NCI-H1436 treated with DMSO at 0.1 percent for 48 hours (cell line): ENCODE measurements at places on chromosomes 1 and 21.

DNA sequence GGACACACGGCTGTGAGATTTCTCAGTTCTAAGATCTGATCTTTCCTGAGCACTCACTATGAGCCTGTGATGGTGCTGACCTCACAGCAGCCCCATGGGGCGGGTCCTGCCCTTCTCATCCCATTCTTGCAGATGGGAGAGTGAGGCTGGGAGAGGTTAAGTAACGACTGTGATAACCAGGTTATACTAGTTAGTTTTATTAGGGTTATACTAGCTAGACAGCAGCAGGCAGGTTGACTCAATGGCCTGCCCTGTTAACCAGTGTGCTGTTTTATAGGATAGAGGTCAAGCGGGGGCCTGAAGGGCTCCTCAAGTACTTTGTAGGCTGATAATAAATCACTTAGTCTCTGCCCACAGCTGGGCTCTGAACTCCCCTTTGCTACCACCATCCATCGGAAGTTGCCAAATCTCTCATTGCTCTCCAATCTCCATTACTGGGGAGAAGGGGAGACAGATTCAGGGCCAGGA is 4.8 kb downstream of the CNTN2 start:
- DNase-seq, result no peak

- DNase-seq, result no peak
Observed at GRCh38 chr1:116553386-116554115, 17.3 kb downstream of the CD58 start.

DNA sequence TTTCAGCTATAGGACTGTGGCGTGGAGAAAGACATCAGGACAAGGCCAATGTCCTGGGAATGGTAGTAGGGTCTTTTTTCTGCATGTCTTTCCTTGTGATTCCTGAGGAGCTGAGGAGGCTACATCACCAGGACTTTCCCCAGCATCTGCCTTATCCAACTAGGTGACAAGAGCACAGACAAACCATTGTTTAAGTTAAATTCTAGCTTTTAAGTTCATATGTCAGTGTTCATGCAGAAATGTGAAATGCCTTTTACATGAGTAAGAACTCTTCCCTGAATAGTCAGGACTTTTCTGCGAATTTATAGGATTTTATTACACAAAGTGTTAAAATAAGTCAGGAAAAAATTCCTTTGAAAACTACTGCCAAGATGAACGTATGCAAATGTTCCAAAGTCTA is 154.2 kb downstream of the PTGER3 start:
- DNase-seq, result no peak

DNA sequence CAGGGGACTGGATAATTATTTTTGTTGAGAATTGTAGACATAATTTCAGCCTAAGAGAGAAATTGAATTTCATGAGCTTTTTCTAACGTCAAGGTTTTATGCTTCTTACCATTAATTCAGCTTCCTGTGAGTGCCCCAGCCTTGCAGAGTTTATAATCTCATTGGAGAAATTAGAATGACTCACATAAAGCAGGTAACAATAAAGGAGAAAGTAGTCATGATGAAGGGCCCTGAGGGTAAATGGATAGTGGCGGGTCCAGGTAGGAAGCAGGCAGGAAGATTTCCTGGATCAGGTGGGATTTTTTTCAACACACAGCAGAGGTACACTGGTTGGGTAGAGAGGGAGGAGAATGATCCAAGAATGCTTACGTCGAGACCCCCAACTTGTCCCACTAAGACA is 311.4 kb downstream of the BARHL2 start:
- DNase-seq, result no peak

- DNase-seq, result no peak
Observed at GRCh38 chr21:38139380-38140168, 117.2 kb upstream of the KCNJ15 start.

- DNase-seq, result no peak
Observed at GRCh38 chr1:18661404-18662285, 31.0 kb downstream of the PAX7 start.

- DNase-seq, result no peak
Observed at GRCh38 chr21:32612999-32613337, 791 bp upstream of the CFAP298 start.

DNA sequence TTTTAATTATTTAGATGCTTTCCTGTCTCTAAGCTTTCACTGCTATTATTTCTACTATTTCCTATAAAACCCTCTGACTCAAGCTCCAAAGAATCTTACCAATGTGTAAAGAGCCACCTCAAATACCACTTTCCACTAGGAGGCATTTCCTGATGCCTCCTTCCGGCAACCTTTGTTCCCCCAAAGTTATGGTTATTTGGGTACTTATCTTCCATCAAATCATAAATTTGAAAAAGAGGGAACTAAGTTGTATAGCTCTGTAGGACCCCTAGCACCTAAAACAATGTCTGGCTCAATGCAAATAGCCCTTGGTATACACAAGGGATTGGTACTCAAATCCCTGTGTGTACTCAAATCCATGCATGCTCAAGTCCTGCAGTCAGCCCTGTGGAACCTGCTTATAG is 79.6 kb downstream of the NME7 start:
- DNase-seq, result no peak

DNA sequence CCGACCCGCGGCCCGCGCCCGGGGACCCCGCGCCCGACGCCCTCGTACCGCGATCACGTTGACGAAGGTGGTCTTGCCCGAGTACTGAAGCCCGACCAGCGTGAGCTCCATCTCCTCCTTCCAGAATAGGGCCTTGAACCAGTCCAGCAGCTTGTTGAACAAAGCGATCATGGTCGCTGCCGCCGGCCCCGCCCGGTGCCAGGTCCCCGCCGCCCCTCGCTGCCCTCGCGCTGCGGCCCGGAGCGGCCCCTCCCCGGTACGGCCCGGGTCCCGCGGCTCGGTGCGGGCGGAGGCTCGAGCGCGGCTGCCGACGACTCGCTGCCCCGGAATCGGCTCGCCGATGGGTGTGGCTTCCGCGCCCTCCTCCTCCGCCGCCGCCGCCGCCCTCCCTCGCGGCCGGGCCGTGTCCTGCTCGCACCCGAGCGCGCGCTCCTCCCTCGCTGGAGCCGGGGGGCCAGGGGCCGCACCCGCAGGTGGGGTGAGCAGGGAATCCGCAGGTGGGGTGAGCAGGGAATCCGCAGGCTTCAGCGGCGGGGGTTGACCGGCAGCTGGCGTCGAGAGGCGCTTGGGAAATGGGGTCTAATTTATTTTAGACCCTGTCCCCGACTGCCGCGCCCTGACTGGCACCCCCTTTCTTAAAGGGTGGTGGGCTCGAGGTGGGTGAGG is at the start of gene ARL8A:
TSS of gene ARL8A (minus strand) at position 336 of the 666 bp plus-strand sequence. CDS start at position 171, 165 bp downstream.
- no peak for DNase-seq

- DNase-seq, result no peak
Observed at GRCh38 chr1:158654571-158654970, 31.9 kb downstream of the SPTA1 start.

DNA sequence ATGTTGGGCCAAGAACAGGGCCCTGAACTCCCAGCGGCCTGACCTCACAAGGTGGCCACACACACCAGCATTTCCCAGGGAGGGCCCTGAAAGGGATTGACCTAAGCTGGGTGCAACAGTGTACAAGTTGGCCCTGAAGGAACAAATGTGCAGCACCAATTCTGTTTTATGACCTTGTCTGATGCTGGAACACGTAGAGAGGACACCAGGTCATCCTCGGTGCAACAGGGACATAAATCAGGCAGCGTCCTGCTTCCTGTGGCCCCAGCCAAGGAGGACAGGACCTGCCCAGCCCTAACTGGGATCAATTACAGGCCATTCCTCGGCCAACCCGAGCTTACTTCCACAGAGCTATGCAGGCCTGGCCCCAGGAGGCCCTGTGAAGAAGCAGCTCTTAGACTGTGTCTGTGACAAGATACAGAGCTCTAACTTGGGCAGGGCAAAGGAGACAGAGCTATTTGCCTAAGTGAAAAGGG is 12.8 kb upstream of the PHC2 start:
- DNase-seq, result no peak

DNA sequence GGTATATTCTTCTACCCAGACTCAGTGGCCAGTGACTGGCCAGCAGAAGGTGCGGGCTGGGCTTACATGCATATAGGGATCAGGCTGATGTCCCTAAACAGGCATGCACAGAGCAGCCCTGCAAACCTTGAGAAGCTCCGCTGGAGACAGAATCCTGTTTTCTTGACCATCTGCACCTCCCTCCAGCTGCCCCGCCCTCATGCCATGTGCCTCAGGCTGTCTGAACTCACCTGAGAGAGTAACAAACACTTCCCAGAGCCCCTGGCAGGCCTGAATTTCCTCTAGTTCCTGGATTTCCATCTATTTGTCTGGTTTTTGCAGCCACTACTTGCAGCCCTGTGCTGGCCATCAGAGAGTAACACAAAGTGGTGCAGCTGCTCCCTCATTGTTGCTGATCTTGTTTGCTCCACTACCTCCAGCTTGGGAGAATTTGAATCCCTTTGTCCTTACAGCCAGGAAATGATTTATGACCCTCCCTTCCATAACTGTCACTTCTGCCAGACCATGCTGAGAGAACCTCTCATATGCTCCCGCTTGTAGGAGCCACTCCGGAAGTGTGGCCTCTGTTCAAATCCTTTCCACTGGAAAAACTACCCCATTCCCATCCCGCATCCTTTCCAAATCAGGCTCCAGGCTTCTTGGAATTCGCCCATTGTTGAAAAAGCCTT is 113.6 kb downstream of the NMNAT2 start:
- no peak for DNase-seq

DNA sequence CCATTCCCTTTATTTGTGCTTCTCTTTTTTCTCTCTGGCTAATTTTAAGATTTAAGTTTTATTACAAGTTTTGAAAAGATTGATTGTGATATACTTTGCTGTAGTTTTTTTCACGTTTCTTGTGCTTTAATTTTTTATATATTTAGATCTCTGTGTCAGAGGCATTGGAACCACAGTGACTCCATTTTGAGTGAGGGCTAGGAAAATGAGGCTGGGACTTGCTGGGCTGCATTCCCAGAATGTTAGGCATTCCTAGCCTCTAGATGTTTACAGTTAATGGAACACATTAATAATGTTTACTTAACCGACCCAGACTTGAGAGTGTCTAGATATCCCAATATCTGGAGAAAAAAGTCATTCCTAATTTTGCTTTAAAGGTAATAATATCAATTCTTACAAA is 939.4 kb downstream of the BRINP3 start:
- DNase-seq, result no peak

DNA sequence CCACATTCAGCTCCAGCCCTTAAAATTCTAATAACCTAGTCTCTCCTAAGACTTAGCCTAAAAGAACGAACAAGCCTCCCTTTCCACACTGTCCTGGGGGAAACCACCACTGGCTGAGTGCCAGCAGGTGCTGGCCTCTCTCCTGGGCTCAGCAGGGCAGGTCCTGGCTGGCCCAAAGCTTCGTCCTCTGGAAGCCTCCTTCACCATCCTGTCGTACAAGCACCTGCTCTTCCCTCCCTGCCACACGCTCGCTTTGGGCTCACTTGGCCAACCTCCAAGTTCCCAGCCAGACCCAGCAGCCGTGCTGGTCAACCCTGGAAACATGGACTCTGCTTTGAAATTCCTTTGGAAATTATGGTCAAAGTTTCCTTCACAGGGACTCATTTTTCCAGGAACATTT is 58.2 kb upstream of the SLC25A33 start:
- DNase-seq, result no peak

GRCh38 chr1:181763736-181764135 is 280.4 kb downstream of the CACNA1E start:
- no peak for DNase-seq

DNA sequence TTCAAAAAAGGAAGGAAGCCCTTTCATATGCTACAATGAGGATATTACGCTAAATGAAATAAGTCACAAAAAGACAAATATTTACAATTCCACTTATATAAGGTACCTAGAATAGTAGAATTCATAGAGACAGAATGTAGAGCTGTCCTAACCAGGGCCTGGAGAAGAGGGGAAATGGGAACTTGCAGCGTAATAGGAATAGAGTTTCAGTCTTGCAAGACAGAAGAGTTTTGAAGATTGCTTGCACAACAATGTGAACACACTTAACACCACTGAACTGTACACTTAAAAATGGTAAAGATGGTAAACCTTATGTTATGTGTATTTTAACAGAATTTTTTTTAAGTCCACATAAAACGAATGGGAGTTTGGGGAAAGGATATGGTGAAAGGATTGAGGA is 2.9 kb downstream of the CD1B start:
- DNase-seq, result no peak

DNA sequence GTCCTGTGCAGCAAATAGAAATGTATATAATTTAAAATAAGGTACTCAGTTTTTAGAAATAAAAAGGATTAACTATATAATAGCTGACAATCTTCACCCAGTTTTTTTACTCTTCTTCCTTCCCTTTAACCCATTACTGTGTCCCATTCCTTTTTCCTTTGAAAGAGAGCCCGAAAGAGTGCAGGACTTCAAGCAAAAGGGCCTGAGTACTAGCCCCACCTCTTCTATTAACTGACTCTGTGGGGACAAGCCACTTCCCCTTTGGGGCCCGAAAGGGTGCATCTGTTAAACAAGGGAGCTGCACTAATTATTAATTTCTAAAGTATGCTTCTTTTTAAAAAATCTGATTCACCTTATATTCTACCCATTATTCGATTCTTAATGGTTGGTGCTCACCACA is 3.3 kb downstream of the USP24 start:
- DNase-seq, result no peak

GRCh38 chr1:244817415-244817894 is 18.0 kb upstream of the COX20 start:
- no peak for DNase-seq

DNA sequence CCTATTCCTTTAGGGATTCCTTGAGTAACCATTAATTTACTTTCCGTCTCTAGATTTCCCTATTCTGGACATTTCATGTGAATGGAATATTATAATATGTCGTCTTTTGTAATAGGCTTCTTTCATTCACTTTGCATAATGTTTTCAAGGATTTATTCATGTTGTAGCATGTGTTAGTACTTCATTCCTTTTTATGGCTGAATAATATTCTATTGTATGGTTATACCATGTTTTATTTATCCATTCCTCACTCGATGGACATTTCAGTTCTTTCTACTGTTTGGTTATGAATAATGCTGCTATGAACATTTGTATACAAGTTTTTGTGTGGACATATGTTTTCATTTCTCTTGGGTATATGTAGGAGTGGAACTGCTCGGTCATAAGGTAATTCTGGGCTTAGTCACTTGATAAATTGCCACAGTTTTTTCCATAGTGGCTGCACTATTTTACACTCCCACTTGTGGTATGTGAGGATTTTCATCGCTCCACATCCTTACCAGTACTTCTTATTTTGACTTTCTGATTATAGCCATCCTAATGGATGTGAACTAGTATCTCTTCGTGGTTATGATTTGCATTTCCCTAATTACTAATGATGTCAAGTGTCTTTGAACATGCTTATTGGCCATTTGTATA is 17.7 kb downstream of the PPP2R5A start:
- no peak for DNase-seq

GRCh38 chr1:15541231-15541792 is 14.7 kb downstream of the DNAJC16 start:
- DNase-seq, result no peak

GRCh38 chr1:39507230-39507928 is 15.9 kb downstream of the BMP8A start:
- DNase-seq, result no peak
